ENCODE measurements at places on chromosomes 3 and 15. TPM values are rescaled to one million over a fixed set of nuclear protein-coding genes. Genes with fewer than 3 reads are reported as not detected.

DNA sequence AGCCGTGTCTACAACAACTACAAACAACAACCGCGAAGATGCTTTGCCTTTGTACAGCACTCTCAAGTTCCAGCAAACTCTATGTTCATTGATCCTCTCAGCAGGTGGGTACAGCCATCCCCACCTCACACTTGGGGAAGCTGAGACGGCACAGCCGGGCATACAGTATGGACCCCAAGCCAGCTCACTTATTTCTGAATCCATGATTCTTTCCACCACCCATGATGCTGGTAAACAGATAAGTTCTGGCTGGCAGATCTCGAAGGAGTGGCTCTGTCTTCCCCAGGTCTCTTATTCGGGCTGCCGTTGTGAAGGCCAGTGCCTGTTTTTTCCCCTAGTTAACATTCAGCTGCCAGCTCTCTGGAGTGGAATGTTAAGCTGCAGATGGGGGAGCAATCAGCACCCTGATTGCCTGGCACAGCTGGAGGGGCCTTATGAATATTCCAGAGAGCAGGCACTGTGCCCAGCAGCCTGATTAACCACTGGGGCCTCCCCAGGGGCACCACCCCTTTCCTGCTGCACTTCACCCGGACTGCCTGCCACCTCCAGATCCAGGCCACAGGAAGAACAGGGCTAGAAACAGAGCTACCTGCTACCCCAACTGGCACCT is 73.2 kb downstream of the CORO2B start:
- DNase-seq: no peak

GRCh38 chr3:177361081-177361938 is 164.0 kb upstream of the TBL1XR1 start:
- no peak for DNase-seq

Gene RETNLB
- not detected for total RNA-seq

- DNase-seq: no peak
Measured at GRCh38 chr15:77526595-77527163, 106.0 kb downstream of the HMG20A start.

DNA sequence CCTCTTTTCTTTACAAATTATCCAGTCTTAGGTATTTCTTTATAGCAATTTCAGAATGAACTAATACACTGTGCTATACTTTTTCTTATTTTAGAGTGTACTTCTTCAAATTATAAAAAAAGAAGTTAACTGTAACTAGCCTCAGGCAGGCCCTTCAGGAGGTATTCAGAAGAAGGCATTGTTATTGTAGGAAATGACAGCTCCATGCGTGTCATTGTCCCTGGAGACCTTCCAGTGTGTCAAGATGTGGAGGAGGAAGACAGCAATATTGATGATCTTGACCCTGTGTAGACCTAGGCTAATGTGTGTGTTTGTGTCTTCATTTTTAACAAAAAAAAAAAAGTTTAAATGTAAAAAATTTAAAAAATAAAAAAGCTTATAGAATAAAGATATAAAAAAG is 55.5 kb downstream of the IL12A start:
- DNase-seq: no peak

DNA sequence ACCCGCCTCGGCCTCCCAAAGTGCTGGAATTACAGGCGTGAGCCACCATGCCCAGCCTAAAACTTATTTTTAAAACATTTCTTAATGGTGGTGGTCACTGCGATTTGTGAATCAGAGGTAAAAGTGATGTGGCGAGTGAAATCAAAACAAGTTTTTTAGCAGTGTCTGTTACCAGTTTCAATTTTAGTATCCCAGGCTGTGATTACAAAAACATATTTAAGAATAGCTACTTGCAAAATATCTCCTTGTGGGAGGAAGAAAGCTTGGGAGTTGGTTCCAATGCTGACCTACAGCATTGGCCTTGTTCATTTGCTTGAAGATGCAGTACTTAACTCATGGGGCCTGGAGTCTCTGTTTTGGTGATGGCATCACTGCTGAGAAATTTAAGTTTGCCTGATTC is 4.5 kb downstream of the RAB7A start:
- DNase-seq: no peak

GRCh38 chr15:37015451-37015850 is 84.9 kb downstream of the MEIS2 start:
- no peak for DNase-seq

DNA sequence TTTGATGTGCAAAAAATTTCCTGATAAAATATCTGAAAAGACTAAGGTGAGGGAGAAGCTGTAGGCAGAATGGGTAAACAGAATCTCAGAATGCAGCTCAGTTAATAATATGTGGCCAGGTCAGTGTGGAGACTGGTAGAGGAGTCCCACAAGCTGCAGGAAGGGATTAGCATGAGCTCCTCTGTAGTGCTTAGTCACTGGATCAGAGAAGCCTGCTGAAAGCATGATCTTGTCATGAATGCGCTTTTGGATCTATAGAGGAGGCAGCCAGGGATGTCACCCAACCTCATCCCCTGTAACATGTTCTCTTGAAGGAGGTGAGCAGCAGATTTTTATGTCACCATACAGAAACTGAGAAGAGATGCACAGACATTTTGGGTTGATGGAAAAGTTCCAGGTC is 1035.3 kb upstream of the GBE1 start:
- DNase-seq: no peak

GRCh38 chr3:38608961-38609360 is 40.5 kb downstream of the SCN5A start:
- DNase-seq: no peak

Gene GRIP2
- not detected for total RNA-seq
